ENCODE measurements at places on chromosomes 7 and 10. TPM values are rescaled to one million over a fixed set of nuclear protein-coding genes. Genes with fewer than 3 reads are reported as not detected.
A peak's percentile ranks its signal among the peaks of the same experiment; 100 is the strongest.

DNA sequence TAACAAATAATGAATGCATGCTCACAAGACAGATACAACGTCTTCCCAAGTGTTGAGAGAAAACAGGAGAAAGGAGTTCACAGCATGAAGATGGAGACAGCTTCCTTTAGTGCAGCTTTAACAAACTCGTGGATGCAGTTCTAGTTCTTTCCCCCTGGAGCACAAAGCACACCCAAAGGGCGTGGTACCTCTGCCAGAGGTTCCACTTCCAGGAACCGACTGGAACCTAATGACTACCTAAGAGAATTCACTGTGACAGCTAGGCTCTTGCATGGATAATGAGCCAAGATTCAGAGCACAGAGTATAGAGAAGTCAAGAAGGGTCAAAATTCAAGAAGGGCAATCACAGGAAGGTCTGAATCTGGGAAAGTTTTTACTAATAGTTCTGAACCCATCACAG is 673.2 kb downstream of the XPNPEP1 start:
- no peaks in the 10 kb centered on the region for H3K36me3 ChIP-seq
- H3K27me3 ChIP-seq, result no peaks in the 10 kb centered on the region
- no peak overlapping the region for H3K27ac ChIP-seq
- no peak overlapping the region for H3K4me3 ChIP-seq

Gene SPDYE2B
- total RNA-seq, result not detected

DNA sequence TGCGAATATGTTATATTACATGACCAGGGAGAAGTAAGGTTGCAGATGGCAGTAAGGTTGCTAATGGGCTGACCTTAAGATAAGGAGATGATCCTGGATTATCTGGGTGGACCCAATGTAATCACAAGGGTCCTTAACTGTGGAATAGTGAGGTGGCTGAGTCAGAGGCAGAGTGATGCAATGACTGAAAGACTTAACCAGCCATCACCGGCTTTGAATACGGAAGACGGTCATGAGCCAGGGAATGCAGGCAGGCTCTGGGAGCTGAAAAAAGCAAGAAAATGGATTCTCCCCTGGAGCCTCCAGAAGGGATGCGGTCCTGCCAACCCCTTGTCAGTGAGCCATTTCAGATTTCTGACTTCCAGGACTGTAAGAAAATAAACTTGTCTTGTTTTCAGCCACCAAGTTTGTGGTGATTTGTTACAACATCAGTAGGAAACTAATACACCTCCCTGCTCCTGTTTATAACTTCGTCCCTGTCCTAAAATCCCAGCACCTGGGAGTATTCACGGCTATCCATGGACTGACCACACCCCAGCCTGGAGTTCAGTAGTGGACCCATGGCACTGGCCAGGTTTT is 4.6 kb upstream of the C10orf95 start:
- no peaks in the 10 kb centered on the region for H3K27me3 ChIP-seq
- H3K4me3 ChIP-seq, result no peak overlapping the region
- H3K4me1 ChIP-seq, result peaks cover 34% of the 10 kb centered on the region
- peaks cover 16% of the 10 kb centered on the region for H3K36me3 ChIP-seq

DNA sequence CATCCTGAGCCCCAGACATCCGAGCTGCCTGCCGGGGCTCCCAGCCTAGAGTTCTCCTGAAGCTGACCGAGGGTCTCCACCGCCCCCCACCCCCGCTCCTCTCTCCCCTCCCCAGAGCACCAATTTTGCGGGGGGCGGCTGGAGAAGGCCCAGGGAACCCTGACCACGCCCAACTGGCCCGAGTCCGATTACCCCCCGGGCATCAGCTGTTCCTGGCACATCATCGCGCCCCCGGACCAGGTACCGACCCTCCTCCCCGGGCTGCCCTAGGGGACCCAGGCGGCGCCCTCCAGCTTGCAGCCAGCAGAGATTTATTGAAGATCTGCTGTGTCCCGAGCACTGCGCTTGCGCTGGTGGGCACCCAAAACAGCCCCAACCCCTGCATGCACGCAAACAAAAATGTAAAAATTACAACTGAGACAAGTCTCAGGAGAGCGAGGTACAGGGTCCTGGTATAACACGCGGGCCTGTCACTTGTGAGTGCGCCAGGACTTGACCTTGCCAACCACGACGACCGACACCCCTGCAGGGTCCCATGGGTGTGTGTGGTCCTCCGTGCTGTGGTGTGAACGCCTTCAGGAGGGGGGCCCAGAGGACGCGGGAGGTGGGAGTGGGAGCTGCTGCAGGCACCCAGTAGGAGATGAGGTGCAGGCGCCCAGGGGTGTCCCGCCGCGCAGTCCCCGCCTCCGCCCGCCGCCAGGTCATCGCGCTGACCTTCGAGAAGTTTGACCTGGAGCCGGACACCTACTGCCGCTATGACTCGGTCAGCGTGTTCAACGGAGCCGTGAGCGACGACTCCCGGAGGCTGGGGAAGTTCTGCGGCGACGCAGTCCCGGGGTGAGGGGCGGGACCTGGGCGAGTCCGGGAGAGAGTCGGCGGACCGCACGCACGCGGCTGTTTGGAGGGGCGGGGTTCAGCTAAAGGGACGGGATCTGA is 3.1 kb downstream of the PCOLCE start:
- no peak overlapping the region for H3K27ac ChIP-seq
- H3K4me3 ChIP-seq, result peak overlapping the region; percentile 86
- peak; percentile 79 for DNase-seq
- no peaks in the 10 kb centered on the region for H3K27me3 ChIP-seq

DNA sequence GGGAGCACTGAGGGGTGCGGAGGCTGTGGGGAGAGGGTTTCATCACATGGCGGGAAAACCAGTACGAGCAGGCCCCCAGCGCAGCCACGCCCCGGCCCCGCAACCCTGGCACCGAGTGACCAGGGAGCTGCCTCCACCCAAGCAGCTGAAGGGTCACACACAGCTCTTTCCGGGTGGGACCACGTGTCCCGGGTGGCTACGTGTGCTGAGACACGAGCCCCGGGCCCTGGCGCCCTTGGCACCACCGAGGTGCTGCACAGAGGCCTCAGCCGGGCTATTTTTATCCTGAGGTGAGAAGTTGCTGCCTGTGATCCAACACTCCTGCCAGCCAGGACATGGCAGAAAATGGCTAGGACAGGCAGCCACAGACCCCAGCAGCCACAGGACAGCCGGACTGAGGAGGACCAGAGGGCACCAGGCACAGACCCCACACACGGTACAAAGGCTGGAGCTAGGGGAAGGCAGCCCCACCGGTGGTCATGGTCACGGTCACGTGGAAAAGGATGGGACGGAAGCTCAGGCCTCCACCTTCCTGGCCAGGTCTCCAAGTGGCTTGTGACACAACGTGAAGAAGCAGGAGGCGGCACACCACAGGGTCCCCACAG is 223.7 kb downstream of the MAD1L1 start:
- no peak for DNase-seq
- H3K27me3 ChIP-seq, result no peaks in the 10 kb centered on the region
- H3K27ac ChIP-seq, result no peak overlapping the region
- H3K4me1 ChIP-seq, result no peaks in the 10 kb centered on the region
- no peak overlapping the region for H3K4me3 ChIP-seq
